Choroid plexus epithelial cell (primary cell): ENCODE measurements at places on chromosomes 2 and 18.

DNA sequence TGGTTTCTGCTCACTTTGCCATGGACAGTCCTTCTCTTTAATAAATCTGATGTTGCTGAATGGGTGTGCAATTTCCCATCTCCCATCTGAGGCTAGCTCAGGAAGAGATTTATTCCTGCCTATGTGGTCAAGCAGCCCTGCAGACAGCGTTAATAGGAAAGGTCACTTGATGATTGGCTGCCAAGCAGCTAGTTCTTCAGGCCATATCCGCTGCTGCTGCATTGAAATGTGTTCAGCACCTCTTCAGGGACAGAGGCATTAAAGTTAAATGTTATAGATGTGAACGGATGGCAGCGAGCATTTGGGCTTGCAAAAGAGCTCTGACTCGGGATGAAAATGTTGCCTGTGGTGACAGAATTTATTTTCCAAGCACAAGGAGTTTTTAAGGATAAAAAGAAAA, 474.2 kb downstream of the PIK3C3 start:
- DNase-seq = no peak

GRCh38 chr2:25304321-25304720, 37.4 kb downstream of the DNMT3A start:
- DNase-seq = no peak

DNA sequence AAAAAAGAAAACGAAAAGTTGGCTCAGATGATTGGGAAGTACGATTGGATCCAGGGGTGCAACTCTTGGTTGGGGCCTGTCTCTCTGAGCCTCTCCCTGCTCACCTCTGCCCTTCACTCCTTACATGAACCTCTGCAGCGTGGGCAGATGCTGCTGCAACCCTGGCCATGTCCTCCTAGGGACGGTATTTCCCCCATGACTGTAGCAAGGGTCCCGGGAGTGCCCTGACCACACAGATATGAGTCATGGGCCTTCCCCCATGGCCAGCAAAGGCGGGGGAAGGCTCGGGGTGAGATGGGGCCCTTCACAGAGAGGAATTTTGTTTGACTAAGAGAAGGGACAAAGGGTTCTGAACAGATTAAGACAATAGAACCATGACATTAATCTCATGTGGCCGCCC, 129.0 kb downstream of the NCK2 start:
- peak; percentile 87 for DNase-seq

DNA sequence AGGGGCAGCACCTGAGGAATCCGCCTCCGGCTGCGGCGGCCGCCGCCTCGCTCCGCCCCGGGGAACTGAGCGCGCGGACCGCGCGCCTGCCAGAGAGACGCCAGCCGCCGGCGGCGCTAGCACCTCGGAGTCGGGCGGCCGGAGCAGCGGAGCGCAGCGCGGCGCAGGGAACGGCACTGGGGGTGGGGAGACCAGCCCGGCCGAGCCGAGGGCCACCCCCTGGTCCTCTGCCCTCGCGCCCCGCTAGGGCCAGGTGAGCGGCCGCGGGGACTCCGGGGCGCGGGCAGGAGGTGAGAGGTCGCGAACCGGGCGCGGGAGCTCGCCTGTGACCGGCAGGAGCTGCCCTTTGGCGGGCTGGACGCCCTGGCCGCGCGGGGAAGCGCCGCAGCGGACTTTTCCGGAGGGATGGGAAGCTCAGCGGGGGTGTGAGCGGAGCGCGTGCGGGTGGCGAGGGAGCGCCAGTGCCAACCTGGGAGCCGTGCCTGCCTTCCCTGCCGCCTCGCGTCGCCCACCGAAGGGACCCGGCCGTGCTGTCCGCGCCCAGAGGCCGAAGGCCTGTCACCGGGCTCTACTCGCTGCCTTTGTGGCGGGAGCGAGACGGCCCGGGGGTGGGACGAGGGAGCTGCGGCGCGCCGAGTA, at the start of gene GREB1L:
GREB1L (plus strand) TSS at position 92 of the 639 bp plus-strand sequence. CDS start 141,287 bp downstream, outside the sequence.
- DNase-seq = peak; percentile 29

DNA sequence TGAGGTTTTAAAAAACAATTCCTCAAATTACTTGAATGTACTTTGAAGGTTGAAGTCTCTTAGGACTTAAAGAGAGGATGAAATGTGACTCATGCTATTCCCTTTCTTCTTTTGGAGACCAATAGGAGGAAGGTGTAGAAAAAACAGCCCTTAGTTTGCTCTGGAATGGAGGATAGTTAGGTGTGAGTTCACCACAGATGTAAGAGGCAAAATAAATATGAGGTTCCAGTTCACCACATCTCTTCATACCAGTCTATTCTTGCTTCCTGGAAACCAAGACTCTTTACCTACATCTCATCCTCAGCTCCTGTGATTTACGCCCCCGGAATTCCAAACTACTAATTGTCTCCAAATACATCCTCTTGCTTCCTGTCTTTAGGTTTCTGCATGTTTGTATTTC, 77.5 kb upstream of the TTC21B start:
- DNase-seq = peak; percentile 24

DNA sequence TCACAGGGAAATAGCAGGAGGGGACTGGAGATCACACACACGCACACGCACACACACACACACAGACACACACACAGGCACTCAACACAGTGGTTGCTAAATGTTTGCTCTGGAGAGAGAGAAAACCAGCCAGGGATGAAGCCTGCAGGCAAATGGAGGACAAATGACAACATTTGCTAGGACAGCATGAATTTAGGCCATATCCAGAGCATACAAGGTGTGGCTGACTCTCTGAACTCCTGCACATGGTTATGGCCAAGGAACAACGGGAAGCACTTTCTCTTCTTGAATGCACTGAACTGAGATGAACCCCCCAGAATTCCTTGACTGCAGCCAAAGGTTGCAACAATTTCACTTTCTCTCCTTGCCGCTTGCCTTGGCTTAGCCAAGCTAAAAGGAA, 230.0 kb upstream of the RASGRP3 start:
- DNase-seq = no peak

- DNase-seq = peak; percentile 35
These were observed 118.6 kb upstream of the ATP8B1 start for GRCh38 chr18:57921708-57922107.

- DNase-seq = peak; percentile 39
These were observed 39.2 kb downstream of the MREG start for GRCh38 chr2:215973954-215974699.

DNA sequence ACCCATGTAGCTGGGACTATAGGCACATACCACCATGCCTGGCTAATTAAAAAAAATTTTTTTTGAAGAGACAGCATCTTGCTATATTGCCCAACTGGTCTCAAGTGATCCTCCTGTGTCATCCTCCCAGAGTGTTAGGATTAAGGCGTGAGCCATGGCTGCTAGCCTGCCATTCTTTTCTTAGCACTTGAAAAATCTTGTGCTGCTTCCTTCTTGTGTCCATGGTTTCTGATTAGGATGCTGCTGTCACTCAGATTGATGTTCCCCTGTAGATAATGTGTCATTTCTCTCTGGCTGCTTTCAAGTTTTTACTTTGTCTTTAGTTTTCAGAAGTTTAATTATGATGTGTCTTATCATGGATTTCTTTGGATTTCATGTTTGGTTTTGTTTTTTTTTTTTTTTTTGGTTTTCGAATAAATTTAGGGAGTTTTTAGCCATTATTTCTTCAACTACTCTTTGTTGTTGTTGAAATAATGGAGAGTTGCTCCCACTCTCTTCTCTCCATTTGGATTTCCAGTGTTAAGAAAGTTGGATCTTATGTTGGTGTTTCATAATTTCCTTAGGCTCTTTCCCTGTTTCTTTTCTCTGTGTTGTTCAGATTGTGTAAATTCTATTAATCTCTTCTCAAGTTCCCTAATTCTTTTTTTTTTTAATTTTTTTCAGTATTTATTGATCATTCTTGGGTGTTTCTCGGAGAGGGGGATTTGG, 2.5 kb downstream of the ATP9B start:
- no peak for DNase-seq

- no peak for DNase-seq
These were observed 266.2 kb upstream of the SLC39A10 start for GRCh38 chr2:195390686-195391321.

DNA sequence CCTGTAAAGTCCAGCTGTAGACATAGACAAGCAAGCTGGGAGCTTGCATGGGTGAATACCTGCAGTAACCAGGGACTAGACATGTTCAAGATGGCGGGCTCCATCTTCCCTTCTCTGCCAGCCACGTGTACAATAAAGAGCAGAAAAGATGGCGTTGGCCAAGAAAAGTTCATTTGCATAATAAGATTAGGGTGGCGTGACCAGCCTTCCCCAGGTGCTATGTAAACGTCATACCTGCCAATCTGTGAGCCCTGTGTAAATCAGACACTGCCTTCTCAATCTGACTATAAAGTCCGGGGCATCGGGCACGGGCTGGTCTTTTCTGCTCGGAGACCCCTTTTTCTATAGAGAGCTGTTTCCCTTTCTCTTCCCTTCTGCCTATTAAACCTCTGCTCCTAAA, 101.6 kb upstream of the XPO1 start:
- DNase-seq = no peak

DNA sequence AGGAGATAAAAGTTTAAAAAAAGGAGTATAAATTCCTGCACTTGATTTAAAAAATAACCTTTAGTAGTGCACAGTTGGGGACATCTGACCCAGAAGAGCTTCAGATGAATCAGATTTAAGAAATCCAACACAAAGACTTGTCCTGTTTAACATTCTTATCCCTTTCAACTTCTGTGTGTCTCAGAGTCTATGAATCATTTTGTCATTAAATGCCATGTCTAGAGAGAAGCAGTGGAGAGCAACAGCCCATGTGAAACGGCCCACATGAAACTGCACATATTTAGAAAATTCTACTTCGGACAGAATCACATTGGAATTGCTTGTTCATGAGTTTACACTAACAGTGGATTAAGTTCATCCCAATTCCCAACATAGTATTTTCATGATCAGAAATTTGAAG, 278.6 kb downstream of the SLC8A1 start:
- DNase-seq = no peak

- DNase-seq = no peak
These were observed 300.8 kb downstream of the BCL11A start for GRCh38 chr2:60252581-60253150.

GRCh38 chr2:59974051-59974766, 579.2 kb downstream of the BCL11A start:
- DNase-seq = no peak

DNA sequence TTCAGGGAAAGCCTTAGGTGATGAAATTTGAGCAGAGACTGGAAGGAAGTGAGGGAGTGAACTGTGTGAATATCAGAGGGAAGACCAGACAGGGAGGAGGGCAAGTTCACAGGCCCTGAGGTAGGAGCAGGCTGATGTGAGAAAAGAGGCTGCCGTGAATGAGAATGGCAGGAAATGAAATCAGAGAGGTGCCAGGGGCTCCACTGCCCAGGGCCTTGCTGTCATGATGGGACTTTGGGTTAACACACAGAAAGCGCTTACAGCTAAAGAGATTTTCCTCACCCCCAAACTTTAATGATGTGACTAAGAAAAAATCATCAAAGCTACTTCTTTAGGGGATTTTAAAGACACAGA, 53.8 kb downstream of the MARCHF4 start:
- no peak for DNase-seq

GRCh38 chr2:102166189-102166845, 20.5 kb upstream of the IL1RL2 start:
- peak; percentile 83 for DNase-seq

- peak; percentile 87 for DNase-seq
These were observed 66.9 kb upstream of the ZNG1B start for GRCh38 chr2:113370478-113371091.

DNA sequence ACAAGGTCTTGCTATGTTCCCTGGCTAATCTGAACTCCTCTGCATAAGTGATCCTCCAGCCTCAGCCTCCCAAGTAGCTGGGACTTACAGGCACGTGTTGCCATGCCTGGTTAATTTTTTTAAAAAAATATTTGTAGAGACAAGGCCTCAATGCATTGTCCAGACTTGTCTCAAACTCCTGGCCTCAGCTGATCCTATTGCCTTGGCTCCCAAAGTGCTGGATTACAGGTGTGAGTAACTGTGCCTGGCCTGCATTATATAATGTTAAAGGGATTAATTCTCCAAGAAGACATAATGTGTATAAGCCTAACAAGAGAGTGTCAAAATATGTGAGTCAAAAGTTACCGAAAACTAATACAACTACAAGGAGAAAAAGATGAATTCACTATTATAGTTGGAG, 32.2 kb downstream of the BUB1 start:
- DNase-seq = no peak

- DNase-seq = peak; percentile 12
These were observed 77.7 kb downstream of the TRIM43 start for GRCh38 chr2:95669441-95669991.

DNA sequence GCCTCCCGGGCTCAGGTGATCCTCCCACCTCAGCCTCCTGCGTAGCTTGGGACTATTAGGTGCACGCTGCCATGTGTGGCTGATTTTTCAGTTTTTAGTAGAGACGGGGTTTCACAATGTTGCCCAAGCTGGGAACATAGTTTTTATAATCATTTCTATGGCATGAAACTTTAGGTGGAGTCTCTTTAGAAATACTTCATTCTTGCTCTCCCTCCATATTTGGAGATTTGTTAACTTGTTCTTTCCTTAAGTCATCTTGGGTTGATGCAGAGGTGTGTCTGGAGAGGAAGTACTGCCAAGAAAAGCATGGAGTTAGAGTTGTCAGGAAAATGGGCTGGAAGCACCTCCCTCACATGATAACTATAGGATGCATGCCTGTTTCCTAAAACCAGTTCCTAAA, 17.4 kb downstream of the ZNF532 start:
- no peak for DNase-seq

- no peak for DNase-seq
These were observed 12.3 kb downstream of the CTIF start for GRCh38 chr18:48551100-48551499.

- DNase-seq = peak; percentile 23
These were observed 558.5 kb downstream of the CPS1 start for GRCh38 chr2:211114826-211115455.

- DNase-seq = peak; percentile 30
These were observed 15.8 kb downstream of the CWC22 start for GRCh38 chr2:179991344-179991743.

DNA sequence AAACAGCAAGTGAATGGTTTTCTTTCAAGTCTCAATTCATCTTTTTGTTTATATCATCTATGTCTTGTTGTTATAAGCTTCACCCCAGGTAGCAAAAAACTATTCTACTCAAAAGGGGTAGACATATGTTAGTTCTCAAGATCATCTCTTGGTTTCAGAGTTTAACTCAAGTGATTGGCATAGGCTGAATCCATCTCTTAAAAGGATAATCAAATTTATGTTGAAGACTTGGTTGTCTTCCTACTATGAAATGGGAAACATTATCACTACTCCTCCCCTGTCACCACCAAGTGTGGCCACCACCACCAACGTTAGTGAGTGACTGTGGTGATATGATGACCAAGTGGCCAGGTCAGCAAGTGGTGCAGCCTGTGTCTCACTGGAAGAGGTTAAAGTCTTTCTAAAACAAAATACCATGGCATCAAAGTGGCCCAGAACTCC, 1.5 kb downstream of the IL1B start:
- DNase-seq = no peak

- no peak for DNase-seq
These were observed 190.1 kb downstream of the KLHL29 start for GRCh38 chr2:23574919-23575654.

GRCh38 chr2:138058427-138058826, 94.2 kb downstream of the HNMT start:
- DNase-seq = no peak

GRCh38 chr2:110955556-110955955, 165.2 kb upstream of the BCL2L11 start:
- no peak for DNase-seq
